Neural crest cell (in vitro differentiated cells): ENCODE measurements at places on chromosomes 12 and 14. TPM values are rescaled to one million over a fixed set of nuclear protein-coding genes. Genes with fewer than 3 reads are reported as not detected.
A peak's percentile ranks its signal among the peaks of the same experiment; 100 is the strongest.

Gene LYZ
- 0.26 TPM in 1 of 2 replicates, not detected in the other for total RNA-seq

DNA sequence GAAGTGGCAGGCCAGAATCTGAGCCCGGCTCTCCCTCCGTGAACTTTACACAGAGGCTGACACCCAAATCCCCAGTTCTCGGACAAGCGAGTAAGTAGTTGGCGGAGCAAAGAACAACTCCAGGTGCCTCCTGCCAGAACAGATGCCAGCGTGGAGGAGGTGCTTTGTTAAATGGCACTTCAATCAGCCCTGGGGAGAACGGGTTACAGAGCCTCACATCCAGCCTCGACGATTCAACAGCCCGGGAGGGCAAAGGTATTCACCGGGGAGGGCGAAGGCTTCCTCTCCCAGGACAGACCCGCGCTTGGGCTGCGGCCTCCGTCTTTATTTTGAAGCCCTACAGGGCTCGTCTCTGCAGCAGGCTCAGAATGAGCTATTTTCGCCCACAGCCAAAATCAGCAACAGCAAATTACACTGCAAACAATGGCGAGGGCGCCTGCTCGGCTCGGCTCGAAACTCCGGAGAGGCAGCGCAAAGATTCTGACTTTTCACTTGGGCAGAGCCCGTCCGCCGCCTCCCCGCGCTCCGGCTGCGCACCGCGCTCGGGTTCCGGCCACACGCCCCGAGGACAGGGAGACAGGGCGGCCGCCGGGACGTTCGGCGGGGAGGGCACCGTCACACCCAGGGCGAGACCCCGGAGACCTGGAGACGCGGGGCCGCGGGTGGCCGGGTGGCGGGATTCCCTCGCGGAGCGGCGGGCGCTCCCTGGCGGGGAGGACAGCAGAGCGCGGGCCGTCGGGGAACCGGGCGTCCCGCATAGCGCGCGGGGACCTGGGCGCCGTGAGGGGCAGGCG is 811 bp downstream of the TMCC3 start:
- no peak overlapping the region for H3K27ac ChIP-seq
- peak overlapping the region; percentile 89 for H3K4me3 ChIP-seq
- no peaks in the 10 kb centered on the region for H3K36me3 ChIP-seq
- H3K4me1 ChIP-seq, result peaks cover 23% of the 10 kb centered on the region

DNA sequence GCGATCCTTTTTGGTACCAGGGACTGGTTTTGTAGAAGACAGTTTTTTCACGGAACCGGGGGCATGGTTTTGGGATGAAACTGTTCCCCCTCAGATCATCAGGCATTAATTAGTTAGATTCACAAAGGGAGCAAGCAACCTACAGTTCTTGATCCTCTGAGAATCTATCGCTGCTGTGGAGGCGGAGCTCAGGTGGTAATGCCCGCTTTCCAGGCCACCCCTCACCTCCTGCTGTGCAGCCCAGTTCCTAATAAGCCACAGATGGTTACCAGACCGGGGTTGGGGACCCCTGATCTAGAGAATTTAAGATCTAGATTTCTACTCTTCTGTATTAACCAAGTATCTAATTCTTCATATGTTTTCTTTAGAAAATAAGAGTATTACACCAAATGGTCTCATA is 4.8 kb downstream of the ARHGAP5 start:
- H3K36me3 ChIP-seq, result no peaks in the 10 kb centered on the region
- H3K4me1 ChIP-seq, result peaks cover 50% of the 10 kb centered on the region
- DNase-seq, result no peak
- H3K27ac ChIP-seq, result no peak overlapping the region
- H3K4me3 ChIP-seq, result no peak overlapping the region
- H3K27me3 ChIP-seq, result no peaks in the 10 kb centered on the region

DNA sequence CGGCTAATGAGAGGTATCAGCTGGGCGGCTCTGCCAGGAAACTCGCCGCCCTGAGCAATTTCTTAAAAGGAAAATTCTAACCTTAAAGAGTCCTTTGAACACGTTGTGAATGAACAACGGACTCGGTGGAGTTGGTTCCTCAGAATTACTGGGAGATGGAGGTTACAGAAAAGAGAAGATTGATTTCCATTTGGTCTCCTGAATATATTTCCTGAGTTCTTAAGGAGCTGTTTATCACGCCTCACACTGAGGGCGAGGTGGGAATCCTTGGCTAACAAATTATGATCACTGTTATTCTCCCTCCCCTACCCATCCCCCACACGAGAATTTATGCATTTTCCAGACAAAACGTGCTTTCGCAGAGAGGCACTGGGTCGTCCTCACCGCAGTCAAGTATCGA is 194.5 kb upstream of the C14orf180 start:
- peaks cover 16% of the 10 kb centered on the region for H3K4me1 ChIP-seq
- H3K36me3 ChIP-seq, result no peaks in the 10 kb centered on the region
- no peak for DNase-seq
- H3K27me3 ChIP-seq, result peaks cover 7% of the 10 kb centered on the region
- no peak overlapping the region for H3K27ac ChIP-seq
- H3K4me3 ChIP-seq, result no peak overlapping the region

DNA sequence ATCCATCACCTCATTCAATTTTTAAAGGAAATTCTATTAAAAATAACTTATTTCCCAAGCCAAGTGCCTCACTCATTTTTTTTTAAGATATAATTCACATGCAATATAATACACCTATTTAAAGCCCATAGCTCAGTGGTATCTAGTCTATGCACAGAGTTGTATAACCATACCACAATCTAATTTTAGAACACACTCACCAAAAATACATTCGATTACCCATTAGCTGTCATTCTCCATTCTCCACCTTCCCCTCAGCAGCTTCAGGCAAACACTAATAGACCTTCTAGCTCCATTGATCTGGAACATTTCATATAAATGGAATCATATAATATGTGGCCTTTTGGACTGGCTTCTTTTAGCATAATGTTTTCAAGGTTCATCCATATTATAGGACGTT is 49.5 kb downstream of the CLMN start:
- H3K27ac ChIP-seq, result no peak overlapping the region
- peaks cover 18% of the 10 kb centered on the region for H3K4me1 ChIP-seq
- H3K4me3 ChIP-seq, result no peak overlapping the region
- no peak for DNase-seq
- H3K36me3 ChIP-seq, result no peaks in the 10 kb centered on the region
- H3K27me3 ChIP-seq, result no peaks in the 10 kb centered on the region

GRCh38 chr14:77026166-77026929 is 2.2 kb downstream of the IRF2BPL start:
- H3K4me1 ChIP-seq, result peaks cover 55% of the 10 kb centered on the region
- peak overlapping the region; percentile 92 for H3K4me3 ChIP-seq
- H3K27ac ChIP-seq, result no peak overlapping the region
- DNase-seq, result no peak
- H3K36me3 ChIP-seq, result peaks cover 4% of the 10 kb centered on the region

- no peak overlapping the region for H3K27ac ChIP-seq
- H3K36me3 ChIP-seq, result no peaks in the 10 kb centered on the region
Measured at GRCh38 chr12:108260039-108260438, 79.1 kb downstream of the CMKLR1 start.

- H3K36me3 ChIP-seq, result no peaks in the 10 kb centered on the region
- H3K27me3 ChIP-seq, result no peaks in the 10 kb centered on the region
- peaks cover 21% of the 10 kb centered on the region for H3K4me1 ChIP-seq
- no peak overlapping the region for H3K4me3 ChIP-seq
- no peak overlapping the region for H3K27ac ChIP-seq
- DNase-seq, result no peak
Measured at GRCh38 chr14:62655166-62655565, 390.1 kb downstream of the KCNH5 start.

DNA sequence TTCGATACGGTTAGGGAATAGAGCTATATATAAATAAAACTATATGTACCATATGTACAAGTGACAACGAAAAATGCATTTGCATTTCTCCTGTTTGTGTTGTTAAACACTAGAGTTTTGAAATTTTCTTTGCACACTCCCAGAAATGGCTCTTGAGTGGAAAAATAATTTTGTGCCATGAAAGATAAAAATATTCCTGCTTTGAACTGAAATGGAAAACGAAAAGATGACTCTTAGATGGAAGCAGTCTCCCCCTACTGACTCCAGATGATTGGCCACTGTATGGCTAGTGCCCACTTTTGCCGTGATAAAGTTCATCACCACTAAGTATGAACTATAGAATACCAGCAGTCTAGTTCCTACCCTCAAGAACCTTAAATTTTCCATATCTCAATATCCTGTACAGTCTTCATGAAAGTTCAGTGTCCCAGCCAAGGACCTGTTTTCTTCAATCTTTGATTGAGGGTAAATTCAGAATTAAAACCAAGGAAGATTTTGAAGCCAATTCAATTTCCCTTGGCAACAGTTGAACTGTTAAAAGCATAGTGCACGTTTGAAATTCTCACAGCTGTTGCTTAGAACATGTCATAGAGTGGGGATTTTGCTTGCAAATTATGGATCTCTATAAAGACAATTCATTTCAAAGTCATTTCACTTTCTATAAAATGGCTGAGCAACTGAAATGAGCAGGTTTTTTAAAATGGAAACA is 1.6 kb upstream of the PPP2R5E start:
- peak overlapping the region; percentile 99 for H3K4me3 ChIP-seq
- H3K27me3 ChIP-seq, result no peaks in the 10 kb centered on the region
- peaks cover 5% of the 10 kb centered on the region for H3K36me3 ChIP-seq
- peaks cover 30% of the 10 kb centered on the region for H3K4me1 ChIP-seq
- no peak for DNase-seq

GRCh38 chr14:60222820-60223219 is 26.2 kb upstream of the PPM1A start:
- DNase-seq, result no peak
- no peak overlapping the region for H3K4me3 ChIP-seq
- no peaks in the 10 kb centered on the region for H3K36me3 ChIP-seq
- no peaks in the 10 kb centered on the region for H3K4me1 ChIP-seq
- no peaks in the 10 kb centered on the region for H3K27me3 ChIP-seq
- H3K27ac ChIP-seq, result no peak overlapping the region

- H3K36me3 ChIP-seq, result no peaks in the 10 kb centered on the region
- no peak overlapping the region for H3K27ac ChIP-seq
- peaks cover 6% of the 10 kb centered on the region for H3K4me1 ChIP-seq
Measured at GRCh38 chr12:96698521-96698920, 208.5 kb upstream of the NEDD1 start.

DNA sequence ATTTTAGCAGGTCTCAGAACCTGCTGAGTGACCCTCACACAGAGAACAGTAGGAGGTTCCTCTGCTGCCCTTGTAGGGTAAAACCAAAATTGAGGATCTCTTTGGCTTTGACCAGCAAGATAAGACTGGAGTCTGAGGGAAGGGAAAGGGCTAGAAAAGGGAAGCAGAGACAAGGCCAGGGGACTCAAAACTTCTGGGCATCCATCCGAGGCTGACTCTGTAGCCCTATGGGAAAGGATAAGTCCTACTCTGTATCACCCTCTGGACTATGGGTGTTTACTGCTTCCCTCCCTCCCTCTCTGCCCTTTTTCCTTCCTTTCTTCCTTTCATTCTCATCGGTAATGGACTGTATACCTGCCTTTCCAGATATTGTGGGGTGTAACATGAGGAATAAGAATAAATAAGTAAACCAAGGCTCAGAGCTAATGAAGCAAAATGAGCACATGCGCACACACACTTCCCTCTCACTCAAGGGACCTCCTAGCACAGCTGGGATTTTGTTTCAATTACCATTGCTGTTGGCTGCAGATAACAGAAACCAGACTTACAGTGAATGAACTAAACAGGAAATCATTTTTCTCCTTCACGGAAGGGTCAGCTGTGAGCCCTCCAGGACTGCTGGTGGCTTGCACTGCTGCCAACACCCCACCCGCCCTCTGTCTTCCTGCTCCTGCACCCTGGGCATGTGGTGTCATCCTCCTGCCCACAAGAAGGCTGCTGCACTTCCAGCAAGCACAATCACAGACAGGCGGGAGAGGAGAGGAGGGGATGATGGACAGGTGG is 404.4 kb upstream of the CCDC196 start:
- H3K4me1 ChIP-seq, result no peaks in the 10 kb centered on the region
- no peak overlapping the region for H3K27ac ChIP-seq
- H3K36me3 ChIP-seq, result no peaks in the 10 kb centered on the region
- no peak for DNase-seq

- H3K27ac ChIP-seq, result no peak overlapping the region
- no peaks in the 10 kb centered on the region for H3K27me3 ChIP-seq
- peaks cover 4% of the 10 kb centered on the region for H3K4me1 ChIP-seq
- DNase-seq, result no peak
- H3K36me3 ChIP-seq, result peaks cover 3% of the 10 kb centered on the region
Measured at GRCh38 chr12:79451978-79452377, 238.8 kb downstream of the PAWR start.

DNA sequence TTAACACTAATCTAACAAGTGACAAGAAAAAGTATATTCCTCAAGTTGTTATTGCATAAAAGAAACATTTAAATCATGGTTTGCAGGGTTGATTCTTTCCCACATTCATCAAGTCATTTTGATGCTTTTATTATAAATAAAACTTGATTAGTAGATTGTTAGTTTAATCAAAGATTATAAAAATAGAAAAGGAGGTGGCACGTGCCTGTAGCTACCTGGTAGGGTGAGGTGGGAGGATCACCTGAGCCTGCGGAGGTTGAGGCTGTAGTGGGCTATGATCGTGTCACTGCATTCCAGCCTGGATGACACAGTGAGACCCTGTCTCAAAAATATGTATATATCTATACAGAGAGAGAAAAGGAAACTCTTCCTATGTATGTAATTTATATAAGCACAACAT is 433.2 kb upstream of the RGS6 start:
- H3K4me3 ChIP-seq, result no peak overlapping the region
- H3K36me3 ChIP-seq, result no peaks in the 10 kb centered on the region
- DNase-seq, result no peak
- no peak overlapping the region for H3K27ac ChIP-seq
- no peaks in the 10 kb centered on the region for H3K27me3 ChIP-seq

GRCh38 chr14:22471545-22472121 is 117.4 kb downstream of the DAD1 start:
- no peak overlapping the region for H3K4me3 ChIP-seq
- H3K36me3 ChIP-seq, result no peaks in the 10 kb centered on the region
